ENCODE measurements at places on chromosomes 2 and 18.

DNA sequence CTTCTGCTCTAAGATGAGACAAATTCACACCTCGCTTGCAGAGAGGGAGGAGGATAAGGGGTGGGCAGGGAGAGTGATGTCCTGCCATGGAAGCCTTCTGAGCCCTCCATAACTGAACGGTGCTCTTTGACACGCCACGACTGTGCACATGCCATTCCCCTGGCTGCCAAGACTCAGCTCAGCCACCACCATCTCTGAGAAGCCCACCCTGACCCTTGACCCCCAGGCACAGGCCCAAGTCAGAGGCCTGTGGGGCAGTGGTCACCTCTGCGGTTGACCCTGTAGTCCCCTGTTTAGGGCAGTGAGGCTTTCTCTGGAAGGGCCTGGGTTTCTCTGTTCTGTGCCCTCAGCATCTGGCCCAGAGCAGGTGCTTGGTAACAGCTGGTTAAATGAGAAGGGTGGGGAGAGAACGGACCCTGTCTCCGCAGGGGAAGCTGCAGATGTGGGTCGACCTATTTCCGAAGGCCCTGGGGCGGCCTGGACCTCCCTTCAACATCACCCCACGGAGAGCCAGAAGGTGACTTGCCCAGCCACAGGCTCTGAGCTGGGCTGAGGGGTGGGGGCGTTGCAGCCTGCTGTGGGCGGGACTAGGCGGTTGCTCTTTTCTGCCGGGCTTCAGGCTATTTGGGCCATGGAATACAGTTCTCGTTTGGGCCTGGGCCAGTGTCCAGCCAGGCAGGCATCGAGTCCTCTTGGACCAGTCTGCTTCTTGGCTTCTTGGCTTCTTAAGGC is 215.1 kb downstream of the DYSF start:
- no peak for DNase-seq

GRCh38 chr2:210027608-210028007 is 25.2 kb downstream of the RPE start:
- DNase-seq, result no peak

- no peak for DNase-seq
Observed at GRCh38 chr2:28400419-28400818, 7.8 kb downstream of the FOSL2 start.

- DNase-seq, result no peak
Observed at GRCh38 chr2:195468771-195469170, 188.3 kb upstream of the SLC39A10 start.

DNA sequence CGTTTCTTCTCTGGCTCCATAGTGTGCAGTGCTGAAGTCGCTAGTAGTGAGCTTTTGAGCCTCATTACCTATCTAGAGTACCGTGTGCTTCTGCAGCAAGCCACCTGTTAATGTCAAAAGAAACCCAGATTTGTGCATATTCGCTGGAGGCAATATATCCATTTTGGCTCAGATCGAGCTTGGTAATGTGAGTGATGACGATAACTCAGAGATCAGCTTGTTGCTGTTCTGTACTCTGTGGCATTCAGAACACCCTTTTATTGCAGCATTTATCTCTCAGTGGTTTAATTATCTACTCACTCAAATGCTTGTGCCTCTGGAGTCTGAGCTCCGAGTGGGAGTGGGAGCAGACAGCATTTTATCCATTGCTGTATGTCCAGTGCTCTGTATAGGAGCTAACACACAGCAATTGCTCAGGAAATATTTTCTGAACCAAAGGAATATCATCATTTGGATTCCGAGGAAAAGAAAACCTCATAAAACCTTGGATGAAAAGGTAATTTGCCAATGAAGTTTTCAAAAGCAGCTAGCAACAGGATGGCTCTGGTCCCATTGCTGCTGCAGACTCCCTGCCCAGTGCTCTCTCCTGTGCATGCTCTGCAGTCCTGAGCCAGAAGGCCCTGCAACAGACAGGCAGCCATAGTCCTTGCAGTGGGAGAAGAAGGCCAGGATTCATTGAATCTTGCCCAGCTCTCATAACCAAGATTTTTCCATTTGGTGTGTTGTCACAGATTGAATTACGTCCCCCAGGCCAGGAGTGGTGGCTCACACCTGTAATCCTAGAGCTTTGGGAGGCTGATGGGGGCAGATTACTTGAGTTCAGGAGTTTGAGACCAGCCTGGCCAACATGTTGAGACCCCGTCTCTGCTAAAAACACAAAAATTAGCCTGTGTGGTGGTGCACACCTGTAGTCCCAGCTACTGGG is 183.8 kb downstream of the MYCN start:
- DNase-seq, result no peak

GRCh38 chr2:94880507-94880906 is 9.3 kb downstream of the TEKT4 start:
- no peak for DNase-seq

GRCh38 chr2:105118960-105119359 is 81.1 kb downstream of the MRPS9 start:
- no peak for DNase-seq

- no peak for DNase-seq
Observed at GRCh38 chr2:61660511-61661388, 122.6 kb upstream of the XPO1 start.

- DNase-seq, result no peak
Observed at GRCh38 chr18:13641551-13642439, 84.6 kb downstream of the FAM210A start.

GRCh38 chr2:54438271-54438670 is 17.9 kb upstream of the SPTBN1 start:
- DNase-seq, result no peak

- DNase-seq, result no peak
Observed at GRCh38 chr2:32159678-32160077, 6.0 kb upstream of the SLC30A6 start.

DNA sequence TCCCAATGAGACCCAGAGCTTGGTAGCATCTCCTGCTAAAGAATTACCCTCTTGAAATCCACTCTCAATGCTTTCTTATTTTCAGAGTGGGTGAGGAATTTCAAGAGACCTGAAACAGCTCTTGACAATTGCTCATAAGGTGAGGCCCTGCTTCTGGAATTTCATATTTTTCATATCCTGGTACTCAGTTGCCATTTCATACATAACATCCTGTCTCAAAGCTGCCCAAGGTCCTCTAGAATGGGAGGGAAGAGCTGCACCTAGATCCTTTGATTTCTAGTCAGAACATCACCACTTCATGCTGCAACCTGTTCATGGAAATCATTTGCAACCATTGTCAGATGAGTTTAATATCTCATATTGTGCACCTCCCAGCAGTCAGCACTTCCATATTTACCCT is 404.8 kb upstream of the GALNT5 start:
- no peak for DNase-seq

DNA sequence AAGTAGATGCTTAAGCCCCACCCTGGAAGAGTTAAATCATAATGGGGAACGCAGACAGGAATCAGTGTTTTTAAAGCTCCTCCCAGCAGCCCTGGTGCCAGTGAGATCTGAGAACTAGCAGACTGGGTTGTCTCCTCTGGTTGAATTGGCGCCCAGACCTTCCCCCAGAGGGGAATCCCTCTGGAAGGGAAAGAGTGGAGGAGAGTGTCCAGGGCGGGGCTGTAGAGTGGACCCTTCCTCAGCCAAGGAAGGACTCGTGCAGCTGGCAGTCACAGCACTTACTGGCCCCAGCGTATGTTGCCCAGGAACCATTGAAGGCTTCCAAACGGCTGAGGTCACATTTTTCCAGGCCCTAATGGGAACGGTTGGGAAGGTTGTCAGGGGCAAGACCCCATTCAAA is 62.5 kb downstream of the TGOLN2 start:
- no peak for DNase-seq

GRCh38 chr2:44033947-44034346 is 38.2 kb upstream of the LRPPRC start:
- DNase-seq, result no peak

DNA sequence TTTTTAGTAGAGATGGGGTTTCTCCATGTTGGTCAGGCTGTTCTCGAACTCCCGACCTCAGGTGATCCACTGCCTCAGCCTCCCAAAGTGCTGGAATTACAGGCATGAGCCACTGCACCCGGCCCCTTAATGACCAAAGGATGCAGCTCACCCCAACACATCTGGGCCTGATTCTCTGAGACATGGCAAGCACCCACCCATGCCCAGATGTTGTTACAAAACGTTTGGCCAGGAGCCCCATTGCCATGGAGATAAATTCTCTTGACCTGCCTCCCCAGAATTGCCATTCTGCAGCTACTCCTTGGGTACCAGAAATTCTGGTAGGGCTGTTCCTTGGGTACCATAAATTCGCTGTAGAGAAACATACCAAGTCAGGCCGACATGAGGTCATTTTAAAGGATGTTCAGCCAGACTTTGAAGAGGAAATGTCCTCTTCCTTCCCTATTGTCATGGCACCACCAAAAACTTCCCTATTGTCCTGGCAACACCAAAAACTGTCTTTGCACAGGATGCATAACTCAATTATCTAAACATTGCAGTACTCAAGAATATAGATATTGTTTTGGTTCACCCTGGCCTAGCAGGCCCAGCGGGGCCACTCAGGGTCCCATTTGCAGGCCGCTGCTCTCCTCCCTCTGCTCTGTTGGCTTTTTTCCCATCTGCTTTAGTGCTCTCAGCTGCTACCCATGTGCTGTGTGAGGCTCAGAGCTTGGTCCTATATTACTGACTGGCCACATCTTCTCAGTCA is 160.9 kb upstream of the TTC39C start:
- no peak for DNase-seq

- DNase-seq, result no peak
Observed at GRCh38 chr2:126658319-126658904, 2.5 kb downstream of the GYPC start.

- DNase-seq, result no peak
Observed at GRCh38 chr18:51211552-51211951, 14.1 kb upstream of the MEX3C start.

GRCh38 chr2:238418196-238418998 is 8.3 kb upstream of the ASB1 start:
- DNase-seq, result no peak

DNA sequence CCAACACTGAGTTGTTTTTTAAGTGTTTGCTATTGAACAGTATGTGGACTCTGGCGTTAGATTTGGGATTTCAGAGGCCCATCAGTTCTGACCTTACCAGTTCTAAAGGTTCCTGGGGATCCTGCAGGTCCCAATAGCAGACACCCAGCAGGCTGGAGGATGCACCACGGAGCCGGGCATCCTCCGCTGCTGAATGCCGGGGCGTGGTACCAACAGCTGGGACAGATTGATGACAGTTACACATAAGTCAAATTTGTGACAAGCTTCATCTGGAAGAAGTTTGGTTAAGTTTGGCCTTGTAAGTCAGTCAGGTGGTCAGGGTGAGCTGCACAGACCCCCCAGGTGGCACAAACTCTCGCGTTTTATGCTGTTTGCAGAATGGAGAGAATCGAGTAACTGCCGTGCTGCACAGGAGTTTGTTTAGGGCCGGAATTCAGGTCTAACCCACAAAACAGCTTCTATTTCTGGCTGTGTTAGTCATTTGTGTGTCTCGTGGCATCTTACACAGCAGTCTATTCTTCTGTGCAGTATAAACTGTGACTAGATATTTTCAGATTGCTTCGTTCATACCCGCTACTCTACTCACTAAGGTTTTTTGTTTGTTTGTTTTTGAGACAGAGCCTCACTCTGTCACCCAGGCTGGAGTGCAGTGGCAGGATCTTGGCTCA is 19.2 kb downstream of the CTDP1 start:
- no peak for DNase-seq

DNA sequence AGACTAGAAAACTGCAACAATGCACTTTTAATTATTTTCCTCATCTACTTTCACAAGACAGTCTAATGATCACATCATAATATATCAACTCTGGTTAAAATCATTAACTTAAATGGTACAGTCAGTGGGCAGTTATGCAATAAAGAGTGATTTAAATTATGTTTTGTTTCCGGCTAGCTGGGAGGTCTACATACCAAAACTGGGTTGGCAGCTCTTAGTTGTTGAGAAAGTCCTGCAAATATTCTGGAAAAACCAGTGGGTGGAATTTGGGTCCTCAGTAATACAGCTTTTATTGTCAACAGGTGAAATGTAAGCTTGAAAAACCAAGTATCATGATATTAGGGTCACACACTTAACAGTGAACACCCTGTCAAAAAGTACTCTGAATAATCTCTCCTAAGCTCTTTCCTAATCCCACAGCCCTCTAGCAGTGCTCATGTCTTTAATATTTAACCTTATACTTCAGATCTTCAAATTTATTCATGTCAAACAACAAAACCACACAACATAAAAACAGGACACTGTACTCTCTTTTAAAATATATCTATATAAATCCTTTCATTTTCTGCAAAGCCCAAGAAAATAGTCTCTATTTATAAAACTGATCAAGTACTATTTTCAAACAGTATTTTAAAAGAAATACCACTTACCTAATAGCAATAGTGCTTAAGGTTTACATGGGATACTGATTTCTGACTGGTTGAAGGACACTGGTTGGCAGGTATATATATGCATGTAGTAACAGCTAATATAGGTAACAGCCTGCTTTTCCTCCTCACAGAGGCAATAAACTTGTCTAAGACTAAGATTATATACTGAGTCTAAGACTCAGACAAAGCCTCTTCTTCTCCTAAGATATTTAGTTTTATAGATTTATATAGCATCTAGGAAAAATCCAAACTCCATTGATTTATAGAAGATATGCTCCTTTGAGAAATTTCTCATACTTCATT is 103.8 kb downstream of the GAREM1 start:
- DNase-seq, result no peak

GRCh38 chr2:2656115-2657011 is 325.3 kb upstream of the MYT1L start:
- DNase-seq, result no peak

DNA sequence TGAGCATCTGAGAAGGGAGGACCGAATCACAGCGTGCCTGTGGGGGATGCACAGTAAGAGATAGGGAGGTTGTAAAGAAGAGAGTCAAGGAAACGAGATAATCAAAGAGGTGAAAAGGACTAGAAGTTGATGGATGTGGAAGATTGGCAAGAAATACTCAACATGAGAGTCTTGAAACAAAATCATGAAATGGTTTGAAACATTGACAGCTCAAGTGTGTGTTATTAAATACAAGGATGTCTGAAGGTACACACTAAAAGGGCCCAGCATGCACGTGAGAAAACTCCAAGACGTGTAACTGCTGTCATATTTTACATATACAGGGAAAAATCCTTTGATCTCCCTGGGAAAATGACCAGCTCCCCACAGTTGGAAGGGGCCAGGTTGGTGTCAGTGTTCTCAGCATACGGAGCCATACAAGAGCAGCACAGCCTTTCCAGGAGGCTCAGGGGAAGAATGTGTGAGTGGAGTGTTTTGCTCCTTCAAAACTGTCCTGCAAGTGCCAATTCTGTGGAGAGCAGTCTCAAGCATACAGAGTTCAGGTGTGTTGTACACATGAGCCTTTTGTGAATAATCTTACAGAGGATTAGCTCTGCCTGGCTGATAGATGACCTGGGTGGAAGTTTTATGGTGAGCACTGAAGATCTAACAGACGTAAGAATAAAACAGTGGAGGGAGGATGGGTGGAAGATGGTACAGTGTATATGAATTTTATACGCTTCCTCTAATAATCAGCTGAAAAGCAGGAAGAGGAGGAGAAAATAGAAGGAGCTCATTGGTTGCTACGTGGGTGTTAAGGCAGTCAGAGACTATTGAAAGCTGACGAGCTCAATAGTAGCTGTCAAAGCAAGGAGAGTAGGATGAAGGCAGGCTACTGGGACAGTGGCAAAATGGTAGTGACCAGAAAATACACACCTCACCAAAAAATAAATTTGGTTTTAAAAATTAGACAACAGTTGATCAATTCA is 126.8 kb downstream of the ATP9B start:
- no peak for DNase-seq

- DNase-seq, result no peak
Observed at GRCh38 chr18:77250501-77250925, 865 bp downstream of the GALR1 start.

- DNase-seq, result no peak
Observed at GRCh38 chr2:112165296-112165695, 27.1 kb downstream of the FBLN7 start.

Measured in stimulated activated CD4-positive, alpha-beta T cell treated with anti-CD3 and anti-CD28 coated beads, TNF-alpha, amount 100 ng/mL, for 1 hour (primary cell).